ENCODE measurements at places on chromosomes 13 and 19. TPM values are rescaled to one million over a fixed set of nuclear protein-coding genes. Genes with fewer than 3 reads are reported as not detected.

NUFIP1 gene
- 11.3 TPM for total RNA-seq

SPRED3 gene
- total RNA-seq: 2.1 TPM

NLRP9 gene
- not detected for total RNA-seq

PGPEP1 gene
- 44.1 TPM for total RNA-seq

ZNF529 gene
- 13.4 TPM for total RNA-seq

ZNF134 gene
- total RNA-seq: 11.0 TPM

ACP7 gene
- total RNA-seq: not detected

AXL gene
- not detected for total RNA-seq

CCDC61 gene
- 20.1 TPM for total RNA-seq
